AG10803 (cell line): ENCODE measurements at places on chromosomes 4 and X.

DNA sequence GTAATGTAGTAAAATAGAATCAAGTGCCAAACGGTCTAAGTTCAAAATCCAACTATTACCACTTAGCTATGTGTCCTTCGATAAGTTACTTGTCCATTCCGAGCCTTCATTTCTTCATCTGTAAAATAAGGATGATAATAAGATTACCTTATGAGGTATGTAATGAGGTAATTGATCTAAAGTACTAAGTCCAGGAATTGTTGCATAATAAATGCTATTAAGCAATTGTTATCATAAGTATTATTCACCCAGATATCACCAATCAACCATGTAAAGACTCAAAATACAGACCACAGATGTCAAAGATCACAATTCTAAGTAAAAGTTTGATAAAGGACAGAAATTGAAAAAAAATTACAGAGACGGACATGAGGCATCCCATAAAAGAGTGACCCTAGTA is 168.4 kb upstream of the POU3F4 start:
- DNase-seq = no peak

DNA sequence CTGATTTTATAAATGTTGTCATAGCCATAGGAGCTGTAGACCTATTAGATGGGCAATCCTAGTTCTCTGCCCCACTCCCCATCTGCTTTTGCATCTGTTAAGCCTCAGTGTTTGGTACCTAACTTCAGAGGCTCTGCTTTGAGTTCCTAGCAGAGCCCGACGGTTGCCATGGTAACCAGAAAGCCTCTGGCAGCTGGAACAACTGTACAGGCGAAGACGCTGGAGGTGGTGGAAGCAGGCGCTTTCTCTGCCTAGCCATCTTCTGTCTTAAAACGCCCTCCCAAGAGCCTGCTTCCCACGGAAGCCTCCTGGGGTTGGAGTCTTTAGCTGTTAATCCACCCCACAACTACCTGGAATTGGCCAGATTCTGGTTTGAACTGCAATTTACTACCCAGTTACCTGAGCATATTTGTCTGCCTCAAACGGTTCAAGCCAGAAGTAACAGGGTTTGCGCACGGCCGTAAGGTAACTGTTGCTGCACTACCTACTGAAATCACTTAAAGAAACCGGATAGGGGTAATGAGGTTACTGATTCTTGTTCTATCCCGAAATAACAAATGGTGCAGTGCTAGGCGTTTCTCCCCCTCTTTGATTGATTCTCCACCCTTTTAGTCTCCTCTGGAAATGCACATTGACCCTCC is 1.0 kb upstream of the GABRG1 start:
- no peak for DNase-seq

DNA sequence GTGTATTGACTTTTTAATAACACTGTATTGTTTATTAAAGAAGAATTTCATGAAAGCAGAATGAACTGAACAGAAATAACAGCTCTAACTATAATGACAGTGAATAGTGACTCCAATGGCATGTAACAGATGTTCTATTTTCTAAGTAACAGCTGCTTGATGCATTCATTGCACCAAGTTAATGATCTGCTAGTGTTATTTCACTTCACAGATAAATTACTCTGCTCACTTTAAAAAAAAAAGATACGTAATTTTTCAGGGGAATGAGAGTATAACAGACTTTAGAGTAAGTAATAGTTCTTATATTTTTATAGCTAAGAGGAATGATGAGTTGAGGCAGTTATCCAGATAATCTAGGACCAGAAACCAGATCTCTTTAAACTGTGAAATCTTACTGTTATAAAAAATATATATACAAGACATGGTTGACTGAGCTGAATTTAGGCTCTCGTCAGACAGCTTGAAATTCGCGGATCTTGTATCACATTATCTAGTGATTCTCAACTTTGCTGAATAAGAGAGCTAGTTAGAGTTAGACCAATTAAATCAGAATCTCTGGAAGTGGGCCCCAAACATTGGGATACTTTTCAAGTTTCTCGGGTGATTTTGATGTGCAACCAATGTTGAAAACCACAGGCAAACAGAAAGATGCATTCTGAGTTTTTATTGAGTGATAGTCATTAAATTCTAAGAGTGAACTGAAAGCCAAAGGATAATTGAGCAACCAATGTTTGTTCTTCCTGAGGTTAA is 840.7 kb downstream of the DMD start:
- DNase-seq = no peak

GRCh38 chr4:141971869-141972268 is 335.5 kb downstream of the IL15 start:
- DNase-seq = no peak

- peak; percentile 84 for DNase-seq
Measured at GRCh38 chr4:125849869-125850268, 535.1 kb downstream of the FAT4 start.

DNA sequence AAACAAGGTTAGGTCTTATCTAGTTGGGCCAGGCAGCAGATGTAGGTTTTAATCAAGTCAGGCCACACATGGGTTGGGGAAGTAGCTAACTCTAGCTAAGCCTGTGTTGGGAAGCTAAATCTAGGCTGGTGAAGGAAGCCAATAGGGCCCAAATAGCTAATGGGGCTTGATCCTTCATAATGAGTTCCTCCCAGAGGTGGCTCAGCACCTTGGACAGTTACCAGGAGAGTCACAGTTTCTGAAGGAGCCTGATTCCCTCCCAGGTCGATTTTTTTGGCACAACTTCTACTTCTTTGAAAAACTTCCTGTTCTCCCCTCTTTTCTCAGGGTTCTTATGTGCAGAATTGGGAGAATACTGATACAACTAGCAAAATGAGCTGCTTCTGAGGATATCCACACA is 242.5 kb upstream of the PRPS2 start:
- DNase-seq = peak; percentile 6

GRCh38 chr4:14607578-14607977 is 394.7 kb upstream of the CPEB2 start:
- no peak for DNase-seq

GRCh38 chrX:46582966-46583365 is 9.4 kb downstream of the CHST7 start:
- peak; percentile 95 for DNase-seq

- DNase-seq = no peak
Measured at GRCh38 chr4:140251571-140251970, 97.6 kb upstream of the MAML3 start.

- DNase-seq = no peak
Measured at GRCh38 chrX:24023972-24024669, 2.9 kb downstream of the KLHL15 start.

GRCh38 chr4:122531514-122531913 is 75.0 kb upstream of the IL2 start:
- no peak for DNase-seq

GRCh38 chr4:74623041-74623440 is 171.3 kb downstream of the BTC start:
- peak; percentile 23 for DNase-seq

DNA sequence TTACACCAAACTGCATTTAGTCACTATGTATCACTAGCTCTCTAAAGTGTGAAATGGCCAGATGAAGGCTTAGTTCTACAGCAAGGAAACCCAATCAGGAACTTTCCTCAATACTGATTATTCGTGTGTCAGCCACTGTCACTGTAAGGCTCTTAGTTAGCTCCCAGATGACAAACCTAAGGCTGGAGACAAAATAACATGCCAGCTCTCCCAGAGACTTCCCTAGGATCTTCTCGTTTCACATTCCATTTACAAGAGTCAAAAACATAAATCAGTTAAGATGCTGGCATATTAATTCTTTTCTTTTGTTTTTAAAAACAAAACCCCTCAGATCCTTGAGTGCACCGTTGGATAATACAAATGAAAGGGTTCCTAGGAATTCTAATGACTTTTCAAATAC is 88.2 kb upstream of the TFDP3 start:
- DNase-seq = peak; percentile 17

- DNase-seq = peak; percentile 55
Measured at GRCh38 chrX:74656079-74656745, 41.8 kb upstream of the RLIM start.

DNA sequence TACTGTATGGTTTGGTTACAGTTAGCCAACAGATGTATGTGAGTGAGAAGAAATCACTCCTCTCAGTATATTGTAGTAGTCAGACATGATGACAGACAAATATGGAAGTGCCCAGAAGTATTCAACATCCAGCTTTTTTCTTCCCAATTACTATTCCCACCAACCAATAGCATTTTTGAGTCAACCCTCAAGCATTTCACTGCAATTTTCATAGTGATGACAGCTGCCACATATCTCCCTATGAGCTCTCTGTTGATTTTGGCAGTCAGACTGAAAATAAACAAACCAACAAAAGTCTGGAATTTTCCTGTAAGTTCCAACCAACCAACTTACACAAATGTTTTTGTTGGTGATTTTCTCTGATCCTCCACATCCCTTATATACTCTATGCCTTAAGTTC is 8.2 kb upstream of the TRAM1L1 start:
- peak; percentile 2 for DNase-seq

- DNase-seq = no peak
Measured at GRCh38 chr4:155761916-155762315, 3.1 kb downstream of the GUCY1B1 start.

DNA sequence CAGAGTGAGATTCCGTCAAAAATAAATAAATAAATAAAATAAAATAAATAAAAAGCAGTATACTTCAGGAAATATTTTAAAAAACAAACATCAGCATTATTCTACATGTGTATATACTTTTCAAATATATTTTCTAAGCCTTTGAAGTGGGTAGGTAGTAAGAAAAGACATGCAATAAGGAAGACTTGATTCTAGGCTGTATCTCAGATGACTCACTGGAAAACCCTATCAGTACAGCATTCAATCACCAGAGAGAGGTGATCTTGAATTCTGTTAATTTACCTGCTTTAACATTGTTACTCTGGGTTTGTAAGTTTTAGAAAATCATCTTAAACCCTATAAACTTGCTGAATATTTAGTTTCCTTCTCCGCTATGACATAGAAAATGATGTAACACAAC is 106.6 kb upstream of the NAP1L5 start:
- DNase-seq = no peak

- DNase-seq = no peak
Measured at GRCh38 chr4:185335579-185335978, 60.1 kb downstream of the LRP2BP start.

DNA sequence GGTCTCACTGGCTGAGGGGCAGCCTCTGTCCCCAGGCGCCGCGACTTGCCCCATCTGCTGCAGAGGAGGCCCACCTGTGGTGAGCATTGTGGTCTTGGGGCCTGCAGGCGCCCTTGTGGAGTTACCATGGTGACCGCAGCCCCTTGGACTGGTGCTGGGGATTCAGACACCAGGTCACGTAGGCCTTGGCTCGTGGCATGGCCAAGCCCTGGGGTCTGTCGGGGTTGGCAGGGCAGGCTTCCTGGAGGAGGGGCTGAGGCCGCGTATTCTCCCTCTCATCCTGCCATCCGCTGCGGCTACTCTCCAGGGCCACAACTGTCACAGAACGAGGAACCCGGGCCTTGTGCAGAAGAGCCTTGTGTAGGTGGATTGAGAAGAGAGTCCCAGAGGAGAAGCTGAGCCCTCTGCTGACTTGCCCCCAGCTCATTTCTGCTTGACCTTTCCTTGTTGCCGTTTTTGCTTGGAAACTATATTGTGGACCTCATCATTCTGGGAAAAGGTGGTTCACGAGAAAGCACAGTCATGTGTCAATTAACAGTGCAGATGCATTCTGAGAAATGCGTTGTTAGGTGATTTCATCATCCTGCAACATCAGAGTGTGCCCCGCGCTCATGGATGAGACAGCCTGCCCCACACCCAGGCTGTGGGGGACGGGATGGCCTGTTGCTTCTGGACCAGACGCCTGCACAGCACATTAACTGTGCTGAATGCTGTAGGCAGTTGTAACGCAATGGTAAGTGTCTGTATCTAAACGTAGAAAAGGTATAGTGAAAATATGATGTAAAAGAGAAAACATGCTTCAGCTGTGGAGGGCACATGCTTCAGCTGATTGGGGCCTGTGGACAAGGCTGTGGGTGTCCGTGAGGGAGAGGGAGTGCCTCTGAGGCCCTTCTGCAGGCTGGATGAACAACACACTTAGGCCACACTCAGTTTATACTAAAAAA is 38.5 kb downstream of the TRMT44 start:
- DNase-seq = peak; percentile 29

GRCh38 chr4:161010227-161010626 is 1153.6 kb downstream of the FSTL5 start:
- no peak for DNase-seq

DNA sequence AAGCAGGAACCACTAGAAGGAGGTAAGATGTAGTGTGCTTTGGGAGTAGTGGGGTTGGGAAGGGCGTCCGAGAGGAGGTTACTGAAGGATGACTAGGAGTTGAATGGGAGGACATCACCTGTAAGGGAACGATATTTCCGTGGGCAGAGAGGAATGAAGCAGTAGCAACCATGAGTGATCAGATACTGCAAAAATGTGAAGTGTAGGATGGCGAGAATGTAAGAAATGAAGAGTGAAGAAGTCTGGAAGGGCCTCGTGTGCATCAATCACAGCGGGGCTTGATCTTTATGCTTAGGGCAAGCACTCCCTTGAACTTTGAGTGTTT is 594 bp downstream of the MSMO1 start:
- peak; percentile 28 for DNase-seq

DNA sequence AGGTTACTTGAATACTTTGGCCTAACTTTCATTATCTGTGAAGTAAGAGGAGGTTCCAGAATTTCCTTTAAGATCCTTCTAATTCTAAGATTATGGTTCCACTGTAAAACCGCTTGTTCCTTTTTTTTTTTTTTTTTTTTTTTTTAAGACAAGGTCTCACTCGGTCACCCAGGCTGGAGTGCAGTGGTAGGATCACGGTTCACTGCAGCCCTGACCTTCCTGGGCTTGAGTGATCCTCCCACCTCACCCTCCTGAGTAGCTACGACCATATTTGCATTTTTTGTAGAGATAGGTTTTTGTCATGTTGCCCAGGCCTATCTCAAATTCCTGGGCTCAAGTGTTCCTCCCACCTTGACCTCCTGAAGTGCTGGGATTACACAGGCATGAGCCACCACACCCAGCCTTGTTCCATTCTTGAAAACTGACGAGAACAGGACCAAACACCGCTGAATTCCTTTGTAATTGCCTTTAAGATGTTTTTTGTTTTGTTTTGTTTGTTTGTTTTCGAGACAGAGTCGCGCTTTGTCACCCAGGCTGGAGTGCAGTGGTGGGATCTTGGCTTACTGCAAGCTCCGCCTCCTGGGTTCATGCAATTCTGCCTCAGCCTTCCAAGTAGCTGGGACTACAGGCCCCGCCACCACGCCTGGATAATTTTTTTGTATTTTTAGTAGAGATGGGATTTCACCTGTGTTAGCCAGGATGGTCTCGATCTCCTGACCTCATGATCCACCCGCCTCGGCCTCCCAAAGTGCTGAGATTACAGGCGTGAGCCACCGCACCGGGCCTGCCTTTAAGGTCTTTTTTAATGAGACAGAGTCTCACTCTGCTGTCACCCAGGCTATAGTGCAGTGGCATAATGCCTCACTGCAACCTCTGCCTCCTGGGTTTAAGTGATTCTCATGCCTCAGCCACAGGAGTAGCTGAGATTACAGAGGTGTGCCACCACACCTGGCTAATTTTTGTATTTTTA is 6.8 kb downstream of the PDS5A start:
- DNase-seq = no peak

GRCh38 chr4:15655223-15656037 is at the start of gene FBXL5:
Gene FBXL5 (minus strand): TSS chr4:15655357. CDS start chr4:15655287, 70 bp downstream.
- peak; percentile 87 for DNase-seq
